Muscle of arm (tissue), 14 donors: ENCODE measurements at places on chromosomes 16 and 17.

GRCh38 chr16:89319886-89320781 lies 102.6 kb downstream of the ZNF778 start:
- no peak for DNase-seq

DNA sequence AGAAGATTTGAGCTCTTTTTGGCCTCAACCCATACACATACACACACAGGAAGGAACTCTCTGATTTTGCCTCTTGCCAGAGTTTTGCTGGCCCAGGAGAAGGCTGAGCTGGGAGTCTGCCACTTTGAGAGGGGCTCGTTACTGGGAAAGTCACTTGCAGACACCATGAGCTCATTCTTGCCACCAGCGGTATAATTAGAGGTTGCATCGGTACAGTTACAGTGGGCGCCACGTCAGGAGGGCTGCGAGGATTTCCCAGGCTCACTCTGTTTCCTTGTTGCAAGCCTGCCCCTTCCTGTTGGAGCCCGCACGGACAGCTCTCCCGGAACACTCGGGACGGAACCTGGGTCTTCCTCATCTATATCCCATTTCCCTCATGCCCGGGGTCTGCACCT lies 3.1 kb upstream of the SDK2 start:
- no peak for DNase-seq

DNA sequence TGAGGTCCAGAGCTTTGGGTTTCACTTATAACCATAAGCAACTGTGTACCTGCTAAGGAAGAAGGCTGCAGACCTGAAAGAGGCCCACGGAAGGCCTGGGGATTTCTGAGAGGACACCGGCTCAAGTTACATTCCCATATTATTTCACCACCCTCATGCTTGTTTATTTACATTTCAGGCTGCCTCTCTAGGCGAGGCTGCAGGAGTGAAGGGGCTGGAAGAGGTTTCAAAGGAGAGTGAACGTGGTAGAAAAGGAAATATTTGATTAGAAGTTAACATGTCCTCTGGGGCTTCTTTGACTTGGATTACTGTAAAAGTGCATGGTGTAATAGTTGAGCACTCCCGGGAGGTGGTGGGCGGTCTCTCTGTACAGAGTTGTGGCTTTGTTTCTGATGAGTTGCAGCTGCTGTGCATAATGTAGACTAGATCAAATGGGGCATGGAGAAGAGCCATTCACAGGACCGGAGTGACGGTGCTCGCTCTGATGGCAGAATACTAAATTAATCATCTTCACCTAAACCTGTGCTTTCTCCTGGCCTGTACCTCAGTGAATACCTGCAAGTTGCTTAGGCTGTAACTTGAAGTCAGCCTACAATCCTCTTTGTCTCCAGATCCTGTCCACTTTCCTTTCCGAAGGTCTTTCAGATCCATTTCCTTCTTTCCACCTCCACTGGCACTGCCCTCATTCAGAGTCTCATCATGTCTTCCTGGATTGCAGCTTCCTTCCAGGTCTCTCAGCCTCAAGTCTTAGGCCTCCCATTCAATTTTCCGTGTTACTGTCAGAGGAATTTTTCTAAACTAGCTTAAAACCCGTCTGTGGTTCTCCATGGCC lies 1.9 kb upstream of the CPD start:
- peak; percentile 25 for DNase-seq

- DNase-seq: no peak
These were observed 99.1 kb downstream of the SOX9 start for GRCh38 chr17:72219824-72220493.

- DNase-seq: no peak
These were observed 2.7 kb downstream of the C1QTNF1 start for GRCh38 chr17:79026376-79027273.

DNA sequence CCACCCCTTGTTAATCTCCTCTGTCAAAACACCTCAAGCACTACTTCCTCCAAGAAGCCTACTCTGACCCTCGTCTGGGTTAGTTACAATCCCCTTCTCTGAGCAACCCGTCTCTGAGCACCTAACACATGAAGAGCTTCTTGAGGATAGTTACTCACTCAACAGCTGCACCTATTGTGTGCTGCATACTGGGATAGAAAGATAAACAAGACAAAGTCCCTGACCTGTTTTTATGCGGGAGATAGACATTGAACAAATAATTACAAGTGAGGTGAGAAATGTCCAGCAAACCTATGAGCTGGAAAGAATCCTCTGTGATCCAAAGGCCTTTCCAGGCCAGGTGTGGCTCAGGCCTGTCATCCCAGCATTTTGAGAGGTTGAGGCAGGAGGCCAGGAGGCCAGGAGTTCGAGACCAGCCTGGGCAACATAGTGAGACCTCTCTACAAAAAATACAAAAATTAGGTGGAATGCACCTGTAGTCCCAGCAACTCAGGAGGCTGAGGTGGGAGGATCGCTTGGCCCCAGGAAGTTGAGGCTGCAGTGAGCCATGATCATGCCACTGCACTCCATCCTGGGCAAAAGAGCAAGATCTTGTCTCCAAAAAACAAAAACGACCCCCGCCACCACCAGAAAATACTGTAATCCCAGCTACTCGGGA lies 5.5 kb upstream of the ZNF771 start:
- DNase-seq: no peak

DNA sequence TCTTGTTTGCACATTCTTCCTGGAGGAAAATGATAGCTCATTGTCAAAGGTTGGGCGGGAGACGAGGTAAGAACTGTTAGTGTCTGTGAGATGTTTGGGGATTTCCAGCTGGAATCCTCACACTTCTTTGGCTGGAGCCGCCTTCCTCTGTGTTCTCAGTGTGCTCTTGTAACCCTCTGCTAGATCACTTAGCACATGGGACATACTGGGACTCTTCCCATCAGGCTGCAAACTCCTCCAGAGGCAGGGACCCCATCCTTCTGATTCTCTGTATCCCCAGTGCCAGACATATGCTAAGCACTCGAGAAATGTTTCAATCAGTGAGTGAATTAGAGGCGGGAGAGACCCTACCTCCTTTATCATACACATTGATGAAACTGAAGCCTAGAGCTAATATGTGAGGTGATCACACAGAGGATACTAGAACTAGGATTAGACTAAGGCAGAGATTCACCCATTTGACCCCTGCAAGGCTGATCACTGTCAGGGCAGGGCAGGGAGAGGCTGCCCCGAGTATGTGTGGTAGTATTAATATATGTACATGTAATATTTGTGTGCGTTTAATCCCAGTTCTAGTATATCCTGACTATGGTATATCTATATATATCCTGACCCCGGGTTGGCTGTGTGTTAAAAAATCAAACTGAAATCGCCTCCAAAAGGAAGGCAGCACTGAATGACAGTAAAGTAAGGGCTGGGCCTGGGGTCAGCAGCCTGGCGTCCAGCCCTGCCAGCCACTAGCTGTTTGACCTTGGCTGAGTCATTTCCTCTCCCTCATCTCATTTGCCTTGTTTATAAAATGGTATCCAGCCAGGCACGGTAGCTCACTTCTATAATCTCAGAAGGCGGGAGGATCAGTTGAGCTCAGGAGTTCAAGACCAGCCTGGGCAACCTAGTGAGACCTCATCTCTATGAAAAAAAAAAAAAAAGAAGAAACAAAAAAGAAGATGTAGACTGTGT lies 75.5 kb upstream of the TBX2 start:
- DNase-seq: peak; percentile 37

- no peak for DNase-seq
These were observed 270.8 kb upstream of the CDH5 start for GRCh38 chr16:66095676-66096075.

- no peak for DNase-seq
These were observed 220.8 kb downstream of the RPTOR start for GRCh38 chr17:80765241-80765961.

GRCh38 chr17:75808905-75809621 lies 24.5 kb downstream of the UNK start:
- no peak for DNase-seq

DNA sequence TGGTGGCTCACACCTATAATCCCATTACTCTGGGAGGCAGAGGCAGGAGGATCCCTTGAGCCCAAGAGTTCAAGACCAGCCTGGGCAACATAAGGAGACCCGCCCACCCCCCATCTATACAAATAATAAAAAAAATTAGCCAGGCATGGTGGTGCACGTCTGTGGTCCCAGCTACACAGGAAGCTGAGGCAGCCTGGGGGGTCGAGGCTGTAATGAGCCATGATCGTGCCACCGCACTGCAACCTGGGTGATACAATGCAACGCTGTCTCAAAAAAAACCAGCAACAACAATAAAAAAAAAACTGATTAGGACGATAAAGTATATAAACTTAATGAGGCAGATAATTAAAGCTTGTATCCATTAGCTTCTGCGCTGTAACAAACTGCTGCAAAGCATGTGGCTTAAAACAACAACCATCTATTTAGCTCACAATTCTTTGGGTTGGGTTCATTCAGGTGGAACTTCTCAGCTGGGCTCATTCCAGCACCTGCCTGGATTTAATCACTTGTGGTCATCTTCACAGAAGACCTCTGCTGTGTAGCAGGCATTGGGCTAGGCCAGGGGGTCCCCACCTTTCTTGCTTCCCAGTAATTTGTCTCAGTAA lies 45.8 kb downstream of the LCMT1 start:
- DNase-seq: no peak

DNA sequence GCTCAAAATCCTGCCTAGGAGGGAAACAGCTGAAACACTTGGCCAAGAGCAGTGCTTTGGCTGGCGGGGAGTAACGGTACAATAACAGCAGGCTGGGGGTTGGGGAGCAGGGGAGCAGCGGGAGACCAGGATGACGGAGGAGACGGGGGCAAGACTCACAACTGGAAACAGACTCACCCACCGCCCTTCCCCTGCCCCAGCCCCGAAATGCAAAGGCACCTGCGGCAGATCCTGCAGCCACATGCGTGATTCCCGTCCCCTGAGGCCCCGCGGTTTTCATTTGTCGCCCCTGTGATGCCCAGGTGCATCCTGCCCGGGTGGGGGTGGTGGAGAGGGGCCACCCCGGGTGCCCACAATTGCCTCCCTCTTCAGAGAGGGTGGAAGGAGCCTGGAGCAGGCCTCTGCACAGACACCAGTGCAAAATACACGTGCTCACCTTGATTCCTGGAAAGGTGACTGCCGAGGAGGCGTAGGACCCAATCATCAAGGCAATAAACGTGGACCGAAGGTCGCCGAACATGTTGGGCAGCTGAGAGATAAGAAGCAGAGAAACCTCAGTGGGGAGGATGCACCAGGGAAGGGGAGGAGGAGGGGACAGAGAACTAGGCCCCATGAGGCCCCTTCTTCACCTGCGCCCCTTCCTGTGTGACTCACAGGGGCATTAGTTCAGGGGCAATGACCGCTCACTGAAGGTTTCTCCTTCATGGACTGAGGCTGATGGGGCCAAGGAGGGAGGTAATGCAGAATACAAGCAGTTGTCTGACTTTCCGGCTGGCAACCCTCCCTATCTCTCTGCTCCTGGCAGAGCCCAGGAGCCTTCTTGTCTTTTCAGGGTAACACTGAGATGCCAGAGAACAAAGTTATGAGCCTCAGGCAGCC lies 30.4 kb upstream of the PITPNA start:
- DNase-seq: no peak

DNA sequence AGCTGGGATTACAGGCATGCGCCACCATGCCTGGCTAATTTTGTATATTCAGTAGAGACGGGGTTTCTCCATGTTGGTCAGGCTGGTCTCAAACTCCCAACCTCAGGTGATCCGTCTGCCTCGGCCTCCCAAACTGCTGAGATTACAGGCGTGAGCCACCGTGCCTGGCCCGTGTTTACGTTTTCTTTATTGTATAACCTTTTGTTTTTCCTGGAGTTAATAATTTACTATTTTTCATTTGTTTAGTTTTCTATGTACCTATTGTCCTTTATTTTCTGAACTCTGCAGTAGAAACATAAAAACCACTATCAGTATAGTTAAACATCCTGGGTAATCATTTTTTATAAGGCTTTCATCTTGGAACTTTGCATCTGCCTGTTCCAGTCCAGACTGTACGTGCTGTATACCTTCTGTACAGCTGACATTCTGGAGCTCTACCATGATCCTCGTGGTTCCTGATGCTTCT lies 73.6 kb downstream of the PPM1E start:
- no peak for DNase-seq

- DNase-seq: no peak
These were observed 96.7 kb downstream of the STX8 start for GRCh38 chr17:9478889-9479288.

- DNase-seq: no peak
These were observed 51.7 kb downstream of the CMC2 start for GRCh38 chr16:80954985-80955384.

DNA sequence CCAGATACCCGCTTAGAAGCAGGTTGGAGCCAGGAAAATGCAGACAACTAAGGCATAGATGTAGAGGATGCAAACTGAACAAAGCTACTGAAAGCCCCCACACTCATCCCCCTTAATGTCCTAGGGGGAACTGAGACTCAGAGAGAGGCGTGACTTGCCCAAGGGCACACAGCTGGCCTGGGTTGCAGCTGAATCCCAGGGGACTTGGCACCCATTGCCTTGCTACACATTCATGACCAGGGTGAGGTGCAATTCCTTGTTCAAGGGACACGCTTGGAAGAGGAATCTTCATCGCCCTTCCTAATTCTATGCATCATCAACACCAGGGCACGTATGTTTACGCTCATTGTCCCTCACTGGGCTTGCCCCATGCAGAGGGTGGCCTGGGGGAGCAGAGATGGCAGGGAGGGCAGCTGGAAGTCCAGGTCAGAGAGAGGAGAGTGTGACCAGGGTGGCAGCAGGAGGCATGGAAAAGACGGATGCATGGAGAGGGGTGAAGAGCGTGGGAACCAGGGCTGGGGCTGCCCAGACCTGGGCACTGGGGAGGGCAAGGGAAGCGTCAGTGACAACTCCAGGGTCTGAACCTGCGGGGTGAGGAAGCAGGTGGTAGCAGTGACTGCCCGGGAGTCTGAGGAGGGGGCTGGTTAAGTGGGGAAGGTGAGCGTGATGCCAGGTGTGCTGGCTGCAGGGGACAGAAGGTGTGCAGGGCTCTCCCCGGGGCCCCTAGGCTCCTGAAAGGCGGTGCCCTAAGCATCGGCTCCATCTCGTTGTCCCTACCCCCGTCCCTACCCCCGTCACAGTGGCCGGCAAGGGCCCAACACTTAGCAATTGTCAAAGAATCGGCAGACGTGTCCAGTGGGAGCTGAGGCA lies 267.1 kb upstream of the TNRC6C start:
- no peak for DNase-seq

DNA sequence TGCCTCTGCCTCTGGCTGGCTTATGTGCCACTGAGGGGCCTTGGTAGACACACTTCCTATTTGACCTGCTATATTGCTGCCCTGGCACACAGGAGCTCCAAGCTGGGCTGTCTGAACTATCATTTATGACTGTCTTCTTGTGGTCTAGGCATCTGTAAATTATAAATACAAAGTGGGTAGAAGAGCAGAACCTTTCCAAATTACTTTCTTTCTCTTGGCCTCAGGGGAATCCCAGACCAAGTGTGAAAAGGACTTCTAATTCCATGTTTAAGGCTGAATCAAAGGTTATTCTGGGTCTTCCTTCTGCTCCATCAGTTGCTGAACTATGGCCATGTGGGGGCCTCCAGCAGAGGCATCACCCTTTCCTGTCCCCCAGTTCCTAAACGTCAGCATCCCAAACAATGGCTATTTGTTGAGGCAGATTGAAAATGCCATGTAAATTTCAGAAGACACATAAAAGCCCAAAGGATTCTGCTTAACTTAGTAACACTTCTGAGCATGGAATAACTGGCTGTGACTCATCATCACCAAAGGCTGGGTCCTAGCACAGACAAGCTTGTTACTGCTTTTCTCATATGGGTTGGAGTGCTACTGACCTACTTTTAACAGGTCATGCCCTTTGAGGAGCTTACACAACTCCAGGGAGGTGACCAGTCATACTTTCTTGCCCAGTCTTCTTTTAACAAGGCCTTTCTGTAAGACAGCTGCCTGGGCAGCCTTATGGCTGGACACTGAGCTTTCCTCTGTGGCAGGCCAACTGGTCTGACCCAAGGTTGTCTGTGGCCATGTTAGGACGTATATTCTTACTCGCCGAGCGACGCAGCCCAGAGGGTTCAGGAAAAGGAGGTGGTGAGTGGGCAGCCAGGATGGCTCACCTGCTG lies 154.8 kb downstream of the VPS53 start:
- DNase-seq: no peak
